ENCODE measurements at places on chromosomes 11 and 22.

GRCh38 chr22:44591146-44591790 is 93.2 kb upstream of the RTL6 start:
- DNase-seq: no peak

- DNase-seq: no peak
These were observed 21.2 kb downstream of the GRAMD1B start for GRCh38 chr11:123451183-123451781.

GRCh38 chr11:116513894-116514293 is 258.9 kb downstream of the BUD13 start:
- DNase-seq: peak; percentile 33

- no peak for DNase-seq
These were observed 19.3 kb upstream of the MPPED1 start for GRCh38 chr22:43392385-43392989.

GRCh38 chr22:38845004-38845740 is 1.3 kb upstream of the NPTXR start:
- DNase-seq: no peak

GRCh38 chr11:117738246-117738957 is 58.6 kb downstream of the DSCAML1 start:
- DNase-seq: no peak

DNA sequence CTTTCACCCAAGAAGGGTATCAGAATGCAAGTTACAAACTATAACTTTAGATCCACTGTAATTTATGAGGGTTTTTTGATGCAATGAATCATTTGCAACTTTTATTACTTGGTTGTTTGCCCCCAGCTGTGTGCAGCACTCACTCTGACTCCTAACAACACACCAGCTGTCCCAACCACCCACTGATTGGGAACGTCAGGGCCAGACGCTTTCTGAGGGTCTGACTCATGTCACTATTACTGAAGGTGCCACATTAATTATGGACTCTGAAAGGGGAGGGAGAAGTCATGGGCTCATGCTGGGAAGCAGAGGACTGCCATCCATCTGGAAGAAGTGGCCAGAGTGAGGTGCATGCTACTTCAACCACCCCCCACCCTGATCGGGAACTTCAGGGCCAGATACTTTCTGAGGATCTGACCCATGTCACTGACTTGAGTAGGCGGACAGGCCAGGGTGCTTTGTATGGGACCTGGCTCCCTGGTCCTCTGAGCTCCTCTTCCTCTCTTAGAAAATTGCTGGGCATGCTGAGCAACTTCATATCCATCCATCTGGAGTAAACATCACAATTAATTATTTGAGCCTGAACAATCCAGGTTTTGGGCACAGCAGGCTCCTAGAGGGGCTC is 44.9 kb upstream of the DRD2 start:
- DNase-seq: no peak

DNA sequence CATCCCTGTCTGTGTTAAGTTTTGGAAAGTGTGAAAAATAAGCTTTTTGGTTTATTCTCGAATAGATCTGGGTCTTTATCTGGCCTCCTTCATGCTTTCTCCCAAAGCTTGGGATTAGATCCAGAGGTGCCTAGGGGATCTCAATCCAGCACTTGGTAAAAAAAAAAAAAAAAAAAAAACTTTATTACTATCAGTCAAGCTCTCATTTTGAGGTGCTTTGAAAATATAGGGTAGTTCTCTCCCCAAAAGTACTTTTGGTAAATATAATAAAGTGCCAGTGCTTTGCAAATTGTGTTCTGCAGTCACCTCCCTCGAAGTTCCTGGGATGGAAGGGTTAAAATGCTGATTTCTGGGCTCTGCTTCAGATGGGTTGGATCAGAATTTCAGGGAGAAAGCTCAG is 15.5 kb upstream of the CEP295 start:
- no peak for DNase-seq

GRCh38 chr11:65502274-65502554 is 3.4 kb downstream of the MALAT1 start:
- DNase-seq: no peak

- peak; percentile 26 for DNase-seq
These were observed 10.2 kb upstream of the IL17RA start for GRCh38 chr22:17074648-17075002.

DNA sequence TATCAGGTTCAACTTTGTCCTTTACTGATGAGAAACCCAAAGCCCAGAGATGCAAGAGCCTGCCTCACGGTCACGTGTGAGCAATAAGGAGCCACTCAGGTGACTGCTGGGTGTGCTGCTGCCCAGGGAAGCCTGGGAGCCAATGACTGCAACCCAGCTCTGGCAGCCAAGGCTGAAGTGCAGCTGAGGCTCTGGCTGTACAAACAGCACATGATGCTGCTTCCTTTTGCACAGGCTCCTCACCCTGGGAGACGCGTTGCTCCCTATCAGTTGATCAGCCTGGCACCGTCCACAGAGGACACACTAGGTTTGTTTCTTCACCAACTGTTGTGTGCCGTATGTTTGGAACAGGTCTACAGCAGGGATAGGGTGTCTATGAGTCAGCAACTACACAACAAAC is 168.7 kb downstream of the EFCAB6 start:
- DNase-seq: no peak

GRCh38 chr11:2483426-2483825 is 38.6 kb downstream of the KCNQ1 start:
- DNase-seq: peak; percentile 2

DNA sequence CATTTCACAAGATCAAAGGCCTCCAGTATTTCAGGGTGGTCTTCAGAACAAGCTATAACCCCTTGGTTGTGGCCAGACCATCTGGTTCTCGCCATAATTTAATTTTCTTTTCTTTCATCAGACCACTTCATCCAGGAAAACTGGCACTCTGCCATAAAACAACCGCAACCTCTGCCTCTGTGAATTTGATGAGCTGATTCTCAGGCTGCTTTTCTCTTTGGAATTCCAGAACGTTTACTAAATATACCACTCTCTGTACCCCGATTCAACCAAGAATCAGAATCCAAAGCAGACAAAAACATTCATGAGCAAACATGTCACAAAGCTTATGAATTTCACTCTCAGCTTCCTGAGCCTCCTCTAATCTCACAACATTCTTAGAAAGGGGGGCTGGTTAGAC is 331.8 kb upstream of the SYN3 start:
- DNase-seq: no peak

DNA sequence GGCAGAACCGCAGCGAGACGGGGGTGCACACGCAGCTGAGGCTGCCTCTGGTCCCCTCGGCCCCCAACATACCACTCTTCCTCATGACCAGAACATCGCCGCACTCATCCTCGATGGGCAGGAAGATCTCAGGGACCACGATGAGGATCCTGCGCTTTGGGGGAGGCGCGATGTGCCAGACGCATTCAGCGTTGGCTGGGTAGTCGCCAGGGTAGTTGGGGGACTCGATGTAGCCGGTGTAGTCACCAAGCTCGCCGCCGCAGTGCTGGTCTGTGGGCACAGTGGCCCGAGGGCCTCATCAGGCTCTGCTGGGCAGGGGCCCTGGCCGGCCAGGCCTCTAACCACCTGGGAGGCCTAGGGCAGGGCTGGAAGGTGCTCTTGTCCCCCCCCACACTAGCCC is 23.0 kb upstream of the TTLL12 start:
- DNase-seq: no peak

DNA sequence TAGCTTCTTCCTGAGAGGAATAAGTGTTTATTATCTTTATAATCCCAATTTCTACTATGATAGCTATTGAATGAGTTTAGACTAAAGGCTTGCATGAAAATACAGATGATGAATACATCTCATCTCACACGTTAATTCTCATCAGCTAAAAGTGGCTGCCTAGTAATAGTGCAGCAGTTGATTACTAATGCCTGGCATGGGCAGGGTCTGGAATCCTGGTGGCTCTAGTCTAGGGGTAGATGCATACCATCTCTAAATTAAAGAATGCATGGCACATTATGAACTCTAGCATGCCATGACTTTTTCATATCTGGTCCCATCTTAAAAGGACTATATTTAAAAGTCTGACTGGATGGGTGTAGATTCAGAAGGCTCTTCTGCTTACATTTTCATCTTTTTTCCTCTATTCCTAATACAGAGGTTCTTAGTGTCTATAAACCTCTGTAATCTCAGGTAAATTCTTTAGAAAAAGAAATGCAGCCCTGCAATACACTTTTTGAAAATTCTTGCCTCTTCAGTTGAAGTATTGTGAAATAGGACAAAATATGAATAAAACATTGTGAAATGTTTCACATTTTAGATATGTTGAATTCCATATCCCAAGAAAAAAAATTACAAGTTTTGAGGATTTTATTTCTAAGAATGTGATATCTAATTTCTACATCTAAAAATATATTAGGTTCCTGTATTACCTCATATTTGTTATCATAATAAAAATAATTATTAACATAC is 187.6 kb downstream of the C11orf87 start:
- DNase-seq: no peak

DNA sequence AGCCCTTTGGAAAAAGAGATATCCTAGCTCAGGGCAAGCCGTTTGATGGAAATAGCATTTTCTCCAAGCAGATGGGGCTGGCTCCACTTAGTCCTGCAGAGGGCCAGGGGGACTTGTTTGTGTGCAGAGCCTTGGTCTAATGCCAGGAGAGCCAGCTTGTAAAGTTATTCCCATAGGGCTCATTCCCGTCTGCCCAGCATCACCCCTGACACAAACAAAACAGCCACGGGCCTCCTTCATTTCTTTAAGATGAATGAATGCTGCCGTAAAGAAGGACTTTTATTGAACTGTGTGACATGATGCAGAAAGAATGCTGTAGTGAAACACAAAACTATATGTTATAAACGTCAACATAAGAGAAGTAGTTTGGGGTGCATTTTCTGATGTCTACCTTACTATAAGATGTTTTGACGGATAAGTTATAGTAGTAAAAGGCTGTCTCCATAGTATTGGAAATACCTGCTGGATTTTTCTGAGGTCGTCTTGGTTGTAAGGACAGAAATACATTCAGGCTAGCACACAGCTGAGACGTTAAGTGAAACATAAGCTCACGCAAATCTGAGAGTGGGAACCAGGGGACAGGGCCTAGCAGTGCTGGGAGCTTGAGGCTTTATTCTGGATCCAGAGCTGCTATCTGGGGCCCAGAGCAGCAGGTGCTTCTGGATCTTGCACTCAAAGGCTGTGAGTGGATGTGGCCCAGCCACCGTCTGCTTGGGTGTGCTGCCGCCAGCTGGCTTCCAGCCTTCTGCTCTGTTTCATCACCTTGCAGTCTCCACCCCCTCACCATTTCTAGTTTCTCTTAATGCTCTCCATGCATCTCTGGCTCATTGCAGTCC is 53.3 kb downstream of the NCAM1 start:
- no peak for DNase-seq

GRCh38 chr11:102802341-102802740 is 4.4 kb upstream of the MMP1 start:
- peak; percentile 68 for DNase-seq

- peak; percentile 75 for DNase-seq
These were observed 181.4 kb downstream of the DBX1 start for GRCh38 chr11:19978668-19979518.

DNA sequence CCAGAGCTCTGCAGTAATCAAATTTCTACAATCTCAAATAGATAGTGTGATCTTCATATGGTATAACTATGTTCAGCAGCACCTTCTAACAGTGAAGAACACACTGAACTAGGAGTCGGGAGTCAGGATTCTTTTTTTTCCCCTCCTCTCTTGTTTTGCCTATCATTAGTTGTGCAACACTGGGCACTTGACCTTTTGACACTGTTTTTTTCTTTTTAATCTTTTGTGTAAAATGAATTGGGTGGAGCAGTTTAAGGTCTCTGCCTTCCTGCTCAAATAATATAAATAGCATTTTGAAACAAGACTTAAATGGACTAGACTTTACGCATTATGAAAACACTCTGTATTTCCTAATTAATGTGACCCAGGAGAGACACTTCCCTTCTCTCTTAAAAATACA is 39.7 kb downstream of the CTSC start:
- no peak for DNase-seq

Measured in GM03348 (cell line).